ENCODE measurements at places on chromosomes 6 and 20.

- DNase-seq, result no peak
Measured at GRCh38 chr6:152295920-152296319, 341.2 kb downstream of the SYNE1 start.

- DNase-seq, result no peak
Measured at GRCh38 chr20:53355790-53356189, 237.8 kb downstream of the ZNF217 start.

DNA sequence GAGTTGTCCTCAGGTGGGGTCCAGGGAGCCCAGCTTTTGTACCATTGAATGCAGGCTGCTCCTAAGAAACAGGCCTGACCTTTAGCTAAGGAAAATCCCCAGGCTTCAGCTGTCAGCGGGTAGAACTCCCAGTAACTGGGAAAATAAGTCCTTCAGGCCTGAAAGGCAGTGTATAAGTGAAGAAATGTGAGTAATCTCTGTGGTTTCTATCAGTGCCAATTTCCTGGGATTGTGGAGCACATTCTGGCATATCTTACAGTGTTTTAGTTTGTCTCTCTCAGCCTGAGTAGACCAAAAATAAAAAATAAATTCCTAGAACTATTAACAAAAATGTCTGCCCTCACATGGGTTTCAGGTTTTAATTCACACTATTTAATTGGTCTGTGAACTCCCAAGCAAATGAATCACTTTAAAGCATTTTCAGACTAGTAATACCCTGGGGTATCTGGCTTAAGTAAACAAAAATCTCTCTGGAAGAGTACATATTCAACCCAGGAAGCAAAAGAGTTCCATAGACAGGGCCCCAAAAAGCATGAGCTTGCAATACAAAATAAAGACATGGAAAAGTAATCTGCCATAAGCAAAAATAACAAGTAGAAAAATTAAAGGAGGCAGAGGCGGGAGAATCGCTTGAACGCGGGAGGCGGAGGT lies 566.2 kb upstream of the NOX3 start:
- DNase-seq, result peak; percentile 45

DNA sequence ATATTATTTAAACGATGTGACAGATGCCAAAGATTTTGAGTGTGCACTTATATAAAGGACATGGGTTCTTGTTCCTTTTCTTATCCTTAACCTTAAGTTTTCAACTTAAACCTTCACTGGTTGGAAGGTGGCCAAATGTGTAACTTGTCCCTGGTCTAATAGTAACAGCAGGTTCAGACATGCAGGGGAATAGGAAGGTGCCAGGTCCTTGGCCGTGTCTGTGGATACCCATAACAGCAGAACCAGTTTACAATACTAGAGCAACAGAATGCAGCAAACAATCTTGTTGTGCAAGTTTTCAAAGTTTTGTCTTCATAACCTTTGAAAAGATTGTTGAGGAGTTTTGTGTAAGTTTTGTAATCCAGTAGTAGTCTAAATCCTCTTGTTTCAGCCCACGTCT lies 4.4 kb downstream of the MYB start:
- DNase-seq, result no peak

- DNase-seq, result no peak
Measured at GRCh38 chr6:169489563-169490245, 212.1 kb downstream of the WDR27 start.

DNA sequence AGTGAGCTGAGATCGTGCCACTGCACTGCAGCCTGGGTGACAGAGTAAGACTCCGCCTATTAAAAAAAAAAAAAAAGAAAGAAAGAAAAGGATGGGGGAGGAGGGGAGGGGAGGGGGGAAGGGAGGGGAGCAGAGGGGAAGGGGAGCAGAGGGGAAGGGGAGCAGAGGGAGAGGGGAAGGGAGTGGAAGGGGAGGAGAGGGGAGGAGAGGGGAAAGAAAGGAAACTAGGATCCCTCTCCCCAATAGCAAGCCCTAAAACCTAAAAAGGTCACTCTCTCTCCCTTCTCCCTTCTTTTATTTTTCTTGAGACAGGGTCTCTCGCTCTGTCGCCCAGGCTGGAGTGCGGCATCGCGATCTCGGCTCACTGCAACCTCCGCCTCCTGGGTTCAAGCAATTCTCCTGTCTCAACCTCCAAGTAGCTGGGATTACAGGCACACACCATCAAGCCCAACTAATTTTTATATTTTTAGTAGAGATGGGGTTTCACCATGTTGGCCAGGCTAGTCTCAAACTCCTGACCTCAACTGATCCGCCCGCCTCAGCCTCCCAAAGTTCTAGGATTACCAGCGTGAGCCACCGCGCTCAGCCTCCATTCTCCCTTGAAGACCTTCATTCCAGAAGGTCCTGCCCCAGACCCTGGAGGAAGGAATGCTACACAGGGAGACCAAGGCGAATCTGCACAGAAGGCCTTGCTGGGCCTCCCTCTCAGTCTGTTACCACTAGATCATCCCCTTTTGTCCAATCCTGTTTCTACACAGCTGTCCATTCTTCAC lies 45.8 kb upstream of the PIM1 start:
- no peak for DNase-seq

Measured in kidney epithelial cell (primary cell).